Diencephalon (tissue), 1 donor: ENCODE measurements at places on chromosomes 11 and 22. TPM values are rescaled to one million over a fixed set of nuclear protein-coding genes. Genes with fewer than 3 reads are reported as not detected.

USP2 gene
- total RNA-seq = 2.5 TPM

RIN1 gene
- 1.4 TPM for total RNA-seq

RIBC2 gene
- 2.5 TPM for total RNA-seq

HBG2 gene
- total RNA-seq = 2,344 TPM

OR8G1 gene
- not detected for total RNA-seq
